HS-5 (cell line): ENCODE measurements at places on chromosomes 13 and 19.

DNA sequence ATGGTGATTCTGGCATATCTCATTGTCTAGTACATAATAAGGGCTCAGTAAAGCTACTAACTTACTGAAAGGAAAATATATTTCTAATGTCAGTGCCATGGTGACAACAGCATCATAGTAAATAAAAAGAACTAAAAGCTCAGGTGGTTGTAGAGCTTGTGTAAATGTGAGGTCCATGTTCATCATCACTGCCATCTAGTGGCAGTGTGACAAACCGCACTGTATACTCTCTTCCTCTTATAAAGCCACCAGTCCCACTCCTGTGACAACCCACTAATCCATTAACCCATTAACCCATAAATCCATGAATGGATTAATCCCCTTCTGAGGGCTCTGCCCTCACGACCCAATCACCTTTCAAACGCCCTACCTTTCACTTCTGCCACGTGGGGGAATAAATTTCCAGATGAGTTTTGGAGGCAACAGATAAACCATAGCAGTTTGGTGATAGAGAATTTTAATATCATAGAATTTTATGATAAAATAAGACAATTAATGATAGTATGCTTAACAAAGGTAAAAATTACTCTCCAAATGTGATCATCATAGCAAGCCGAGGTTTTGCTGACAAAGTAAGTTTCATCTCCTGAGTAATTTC is 160.4 kb upstream of the SGCG start:
- DNase-seq: peak; percentile 1

- DNase-seq: no peak
Observed at GRCh38 chr13:100340865-100341264, 247.7 kb downstream of the GGACT start.

- peak; percentile 59 for DNase-seq
Observed at GRCh38 chr13:93151277-93151676, 75.3 kb upstream of the GPC6 start.

DNA sequence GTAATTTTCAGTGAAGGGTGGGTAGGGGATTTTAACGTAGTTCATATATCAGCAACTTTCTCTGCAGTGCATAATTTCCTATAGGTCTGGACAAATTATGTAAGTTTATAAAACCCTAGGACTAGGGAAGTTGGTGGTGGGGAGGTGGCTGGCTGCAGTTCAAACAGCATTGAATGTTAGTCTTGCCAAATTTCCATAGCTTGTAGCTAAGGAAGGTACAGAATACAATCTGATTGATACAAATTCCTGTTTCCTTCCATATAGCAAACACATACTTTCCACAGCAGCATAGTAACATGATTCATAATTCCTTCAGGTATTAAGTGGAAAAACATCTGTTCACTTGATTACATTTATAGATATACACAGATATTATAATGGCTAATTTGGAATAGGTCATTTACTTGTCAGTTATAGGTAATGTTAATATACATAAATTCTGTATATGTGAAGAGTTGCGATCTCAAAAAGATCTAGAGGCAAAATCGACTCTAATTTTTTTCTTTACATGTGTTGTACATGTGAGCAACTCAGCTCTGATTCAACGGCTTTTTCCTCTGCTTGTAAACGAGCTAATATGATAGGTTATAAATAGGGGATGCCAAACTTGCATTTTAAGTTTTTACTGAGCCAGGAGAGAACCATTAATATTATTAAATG is 233.4 kb upstream of the CSNK1A1L start:
- DNase-seq: no peak

DNA sequence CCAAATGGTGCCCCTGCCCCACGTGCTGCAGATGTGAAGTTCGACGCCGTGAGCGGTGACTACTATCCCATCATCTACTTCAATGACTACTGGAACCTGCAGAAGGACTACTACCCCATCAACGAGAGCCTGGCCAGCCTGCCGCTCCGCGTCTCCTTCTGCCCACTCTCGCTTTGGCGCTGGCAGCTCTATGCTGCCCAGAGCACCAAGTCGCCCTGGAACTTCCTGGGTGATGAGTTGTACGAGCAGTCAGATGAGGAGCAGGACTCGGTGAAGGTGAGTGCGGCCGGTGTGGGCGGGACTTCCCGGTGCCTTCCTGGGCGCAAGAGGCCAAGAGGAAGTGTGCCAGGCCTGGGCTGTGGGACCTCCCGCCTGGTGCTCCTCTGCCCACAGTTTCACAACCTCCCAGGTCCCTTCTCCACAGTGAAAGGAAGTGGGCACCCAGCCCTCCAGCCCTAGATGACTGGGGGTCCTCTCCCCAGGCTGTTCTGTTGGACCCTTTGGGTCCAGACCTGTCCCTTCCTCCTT is 14.1 kb upstream of the RELB start:
- no peak for DNase-seq
